ENCODE measurements at places on chromosomes 12 and 14.

DNA sequence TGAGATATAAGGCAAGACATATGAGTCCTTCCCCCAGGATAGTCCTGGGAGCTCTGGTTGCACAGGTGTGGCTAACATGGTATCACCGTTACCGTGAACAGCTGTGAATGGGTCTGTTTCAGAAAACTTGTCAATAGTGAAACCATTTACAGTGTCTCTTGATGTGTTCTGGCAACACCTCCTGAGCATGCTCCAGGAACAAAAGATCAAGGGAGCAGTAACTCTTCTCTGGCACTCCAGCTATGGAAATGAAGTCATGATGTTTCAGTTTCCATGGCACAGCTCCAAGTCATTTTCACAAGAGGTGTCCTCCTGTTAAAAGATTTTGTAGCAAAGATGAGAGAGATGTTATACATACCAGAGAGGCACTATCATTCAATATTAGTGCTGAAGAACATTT lies 253.7 kb downstream of the SNAPC1 start:
- DNase-seq, result no peak

DNA sequence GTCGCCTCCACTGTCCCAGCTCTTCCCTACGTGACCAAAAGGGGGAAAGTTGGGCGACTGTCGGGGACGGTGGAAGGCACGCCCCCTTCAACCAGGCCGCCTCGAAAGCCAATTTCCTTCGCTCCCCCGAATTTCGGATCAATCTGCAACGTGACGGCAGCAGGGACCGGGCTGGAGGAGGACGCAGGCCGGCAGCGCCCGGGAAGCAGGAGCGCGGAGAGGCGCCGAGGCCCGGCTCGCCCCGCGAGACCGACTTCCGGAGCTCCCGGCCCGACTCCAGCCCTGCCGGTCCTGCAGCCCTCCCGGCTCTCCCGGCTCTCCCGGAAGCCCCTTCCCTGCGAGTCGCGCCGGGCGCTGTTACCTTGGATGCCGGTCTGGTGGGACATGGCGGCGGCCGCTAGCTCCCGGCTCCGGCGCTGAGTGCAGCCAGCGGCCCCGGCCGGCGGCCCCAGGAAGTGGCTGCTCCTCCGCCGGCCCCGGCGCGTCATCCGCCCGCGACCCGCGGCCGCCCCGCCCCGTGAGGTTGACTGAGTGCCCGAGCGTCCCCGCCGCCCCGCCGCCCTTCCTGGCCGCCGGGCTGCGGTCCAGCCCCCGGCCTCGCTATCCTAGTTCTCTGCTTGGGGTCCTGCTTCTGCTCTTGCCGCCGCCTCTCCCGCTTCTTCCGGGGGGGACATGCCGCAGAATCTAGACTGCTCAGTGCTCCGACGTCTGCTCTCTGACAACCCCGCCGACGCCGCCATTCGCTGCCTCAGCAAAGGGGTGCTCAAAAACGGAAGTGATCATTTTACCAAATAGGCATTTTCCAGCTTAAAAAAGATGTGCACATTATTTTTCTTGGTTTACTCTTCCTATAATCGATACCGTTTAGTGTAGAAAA lies at the start of gene TWF1:
Gene TWF1 (minus strand): TSS at position 458 of the 877 bp plus-strand sequence. CDS start 72 bp downstream, at position 386.
- peak; percentile 92 for DNase-seq

- DNase-seq, result no peak
Measured at GRCh38 chr12:88996200-88996788, 356.0 kb downstream of the DUSP6 start.

DNA sequence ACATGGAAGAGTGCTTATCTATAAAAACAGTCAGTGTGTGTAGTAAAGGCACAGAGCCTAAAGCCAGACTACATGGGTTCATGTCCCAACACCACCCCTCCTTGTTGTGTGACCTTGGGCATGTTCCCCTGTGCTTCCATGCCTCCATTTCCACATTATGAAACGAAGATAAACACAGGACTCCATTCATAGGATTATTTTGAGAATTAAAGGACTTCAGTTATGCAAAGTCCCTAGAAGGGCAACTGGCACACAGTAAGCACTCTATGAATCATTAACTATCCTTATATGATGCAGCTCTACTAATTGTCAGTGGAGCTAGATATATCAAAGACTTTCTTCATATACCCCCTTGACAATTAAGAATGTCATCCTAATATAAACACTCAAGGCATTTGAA lies 17.8 kb downstream of the IFNG-AS1 start:
- DNase-seq, result no peak

GRCh38 chr14:29518335-29518734 lies 409.3 kb downstream of the PRKD1 start:
- no peak for DNase-seq

GRCh38 chr12:96501908-96502307 lies 12.5 kb downstream of the CFAP54 start:
- no peak for DNase-seq

DNA sequence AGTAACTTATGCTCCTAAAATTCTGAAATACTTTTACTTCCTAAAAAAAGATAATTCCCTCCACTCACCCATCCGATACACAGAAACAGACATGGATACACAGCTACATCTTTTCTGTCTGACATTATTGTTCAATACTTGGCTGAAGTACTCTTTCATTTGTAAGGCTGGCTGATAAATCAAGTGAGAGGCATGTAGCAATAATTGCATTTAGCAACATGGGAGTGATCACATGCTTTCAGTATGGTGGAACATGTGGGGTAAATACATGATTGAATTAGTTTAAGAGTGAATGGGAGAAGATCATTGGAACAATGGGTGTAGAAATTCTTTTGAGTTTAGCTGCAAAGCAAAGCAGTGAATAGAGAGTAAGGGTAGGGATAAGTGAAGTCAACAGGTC lies 25.6 kb downstream of the PTPRQ start:
- no peak for DNase-seq

DNA sequence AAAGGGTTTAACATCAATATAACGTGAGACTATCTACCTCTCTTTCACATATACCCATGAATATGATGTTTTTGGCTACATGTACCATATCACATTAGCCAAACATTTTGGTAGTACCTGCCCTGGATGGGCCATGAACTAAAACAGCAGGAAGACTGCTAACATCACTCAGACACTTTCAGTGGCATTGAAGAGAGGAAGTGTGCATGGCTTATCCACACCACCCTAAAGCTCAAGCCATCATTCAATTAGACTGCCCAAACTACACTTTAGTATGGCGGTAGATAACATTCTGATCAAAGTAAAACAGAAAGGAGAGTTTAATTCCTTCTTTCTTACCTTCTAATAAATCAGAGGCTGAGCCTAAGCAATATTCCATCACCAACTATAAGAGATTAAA lies 103.0 kb downstream of the PEBP1 start:
- peak; percentile 24 for DNase-seq

DNA sequence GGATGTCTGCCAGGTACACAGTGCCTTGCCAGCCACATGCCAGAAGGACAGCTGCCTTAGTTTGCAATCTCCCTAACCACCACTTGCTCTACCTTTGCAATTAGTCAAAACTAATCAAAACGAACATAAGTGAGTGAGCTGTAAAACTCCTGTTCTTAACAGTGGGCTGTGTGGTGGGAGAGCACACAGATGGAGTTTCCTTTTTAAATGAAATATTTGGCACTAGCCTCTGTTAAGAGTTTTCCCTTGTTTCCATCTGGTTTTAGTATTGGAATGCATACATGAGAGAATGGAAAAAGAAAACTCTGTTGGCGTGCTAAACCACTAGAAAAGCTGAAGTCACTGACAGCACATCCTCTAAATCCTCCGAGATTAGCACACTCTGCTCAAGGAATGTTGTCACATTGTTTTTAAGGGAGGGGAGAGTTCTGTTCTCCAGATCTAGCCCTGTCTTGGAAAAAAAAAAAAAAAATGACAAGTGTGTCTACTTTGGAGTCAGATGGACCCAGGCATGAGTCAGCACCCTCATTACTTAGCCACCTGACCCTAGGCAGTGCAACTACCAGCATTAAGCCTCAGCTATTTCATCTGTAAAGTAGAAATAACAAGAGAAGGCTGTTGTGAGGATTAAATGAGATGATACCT lies 83.9 kb downstream of the STXBP6 start:
- DNase-seq, result no peak

DNA sequence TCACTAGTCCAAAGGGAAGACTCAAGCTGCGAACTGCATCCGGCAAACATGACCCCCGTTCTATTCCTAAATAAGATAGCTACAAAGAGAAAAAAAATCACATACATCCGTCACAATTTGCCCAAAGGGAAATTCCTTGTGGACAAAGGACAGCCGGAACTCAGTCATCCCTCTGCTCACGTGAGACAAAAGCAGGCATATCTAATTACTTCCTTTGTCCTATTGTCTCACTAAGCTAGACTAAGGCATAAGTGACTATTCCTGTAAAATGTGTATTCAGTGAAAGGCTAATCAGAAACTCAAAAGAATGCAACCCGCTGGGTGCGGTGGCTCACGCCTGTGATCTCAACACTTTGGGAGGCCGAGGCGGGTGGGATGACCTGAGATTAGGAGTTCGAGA lies 27.2 kb upstream of the NINJ2 start:
- no peak for DNase-seq

DNA sequence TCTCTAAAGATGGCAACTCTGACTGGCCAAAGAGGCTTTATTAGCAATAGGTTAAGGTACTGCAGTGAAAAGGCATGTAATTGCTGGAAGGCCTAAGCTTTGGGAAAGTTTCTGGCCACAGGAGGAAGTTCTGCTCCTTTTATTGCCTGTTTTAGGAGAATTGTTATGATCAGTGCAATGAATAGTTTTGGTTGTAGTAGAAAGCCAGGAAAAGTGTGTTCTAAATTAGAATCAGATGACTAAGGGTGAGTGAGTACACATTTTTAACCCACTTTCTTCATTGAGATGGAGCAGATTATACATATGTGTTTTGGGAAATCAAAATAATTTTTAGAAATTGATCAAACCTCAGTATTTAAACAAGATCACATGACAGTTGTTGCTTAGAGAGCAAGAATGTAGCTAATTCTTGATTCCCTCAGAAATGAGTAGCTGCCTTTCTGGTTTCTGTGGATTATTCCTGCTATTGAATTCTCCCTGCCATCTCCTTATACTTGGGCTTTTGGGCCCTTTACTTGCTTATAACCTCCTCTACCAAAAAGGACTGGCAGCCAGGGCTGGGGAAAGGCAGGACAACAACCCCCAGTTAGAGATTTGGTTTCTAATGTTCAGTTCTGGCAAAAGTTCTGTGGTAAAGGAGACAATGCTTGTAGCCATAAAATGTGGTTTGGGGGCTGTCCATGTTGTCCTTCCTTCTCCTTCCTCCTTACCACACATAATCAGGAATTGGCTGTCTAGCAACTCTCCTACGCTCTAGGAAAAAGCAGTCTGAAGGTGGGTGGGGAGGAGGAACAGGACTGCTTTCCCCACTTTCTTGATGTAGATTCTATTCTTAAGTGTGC lies 217.1 kb downstream of the SLC38A4 start:
- DNase-seq, result no peak
